Airway epithelial cell (primary cell): ENCODE measurements at places on chromosomes 5 and 9. TPM values are rescaled to one million over a fixed set of nuclear protein-coding genes. Genes with fewer than 3 reads are reported as not detected.

PAPPA gene
- 0.74 and 1.3 TPM in 2 replicates for total RNA-seq

MLANA gene
- total RNA-seq = not detected in 2 replicates

FBLL1 gene
- not detected in 2 replicates for total RNA-seq

IQGAP2 gene
- total RNA-seq = not detected in 2 replicates

IL17B gene
- total RNA-seq = 0.63 TPM in 1 of 2 replicates, not detected in the other

NEUROG1 gene
- not detected in 2 replicates for total RNA-seq

TMC1 gene
- 0.14 TPM in 1 of 2 replicates, not detected in the other for total RNA-seq

BSPRY gene
- 15.2 and 15.3 TPM in 2 replicates for total RNA-seq

DHFR gene
- 29.9 and 36.0 TPM in 2 replicates for total RNA-seq

PPP3R2 gene
- not detected in 2 replicates for total RNA-seq

PRDM9 gene
- total RNA-seq = not detected in 2 replicates

PAX5 gene
- total RNA-seq = not detected in 2 replicates

DMRT3 gene
- total RNA-seq = not detected in 2 replicates

GFI1B gene
- total RNA-seq = not detected in 2 replicates

IL5 gene
- total RNA-seq = not detected in 2 replicates

ARHGEF37 gene
- total RNA-seq = 11.4 and 14.7 TPM in 2 replicates

ADCY2 gene
- not detected in 2 replicates for total RNA-seq

CARD6 gene
- 6.0 and 6.5 TPM in 2 replicates for total RNA-seq

CCL21 gene
- total RNA-seq = not detected in 2 replicates

PLCXD3 gene
- total RNA-seq = not detected in 2 replicates

OBP2B gene
- not detected in 2 replicates for total RNA-seq

UBE2QL1 gene
- not detected in 2 replicates for total RNA-seq

JAK2 gene
- 7.7 and 9.3 TPM in 2 replicates for total RNA-seq

GDF9 gene
- total RNA-seq = 0.14 TPM in 1 of 2 replicates, not detected in the other

MYOZ3 gene
- total RNA-seq = not detected in 2 replicates

SGCD gene
- not detected in 2 replicates for total RNA-seq

GNE gene
- 15.4 and 16.2 TPM in 2 replicates for total RNA-seq

ARID3C gene
- total RNA-seq = not detected in 2 replicates
